Anterior cingulate cortex (tissue), 58 donors: ENCODE measurements at places on chromosomes 1 and 21.

- no peak for DNase-seq
These were observed 184.3 kb upstream of the CACYBP start for GRCh38 chr1:174815474-174815908.

- DNase-seq = no peak
These were observed 155.7 kb downstream of the ADSS2 start for GRCh38 chr1:244296003-244296402.

GRCh38 chr1:221832151-221832550 lies 90.3 kb upstream of the DUSP10 start:
- DNase-seq = no peak

GRCh38 chr1:230293390-230293700 lies 132.8 kb downstream of the PGBD5 start:
- no peak for DNase-seq

GRCh38 chr1:185733818-185734735 lies at the start of gene HMCN1:
HMCN1 (plus strand) TSS chr1:185734391; CDS start chr1:185734780, 389 bp downstream.
- peak; percentile 36 for DNase-seq

DNA sequence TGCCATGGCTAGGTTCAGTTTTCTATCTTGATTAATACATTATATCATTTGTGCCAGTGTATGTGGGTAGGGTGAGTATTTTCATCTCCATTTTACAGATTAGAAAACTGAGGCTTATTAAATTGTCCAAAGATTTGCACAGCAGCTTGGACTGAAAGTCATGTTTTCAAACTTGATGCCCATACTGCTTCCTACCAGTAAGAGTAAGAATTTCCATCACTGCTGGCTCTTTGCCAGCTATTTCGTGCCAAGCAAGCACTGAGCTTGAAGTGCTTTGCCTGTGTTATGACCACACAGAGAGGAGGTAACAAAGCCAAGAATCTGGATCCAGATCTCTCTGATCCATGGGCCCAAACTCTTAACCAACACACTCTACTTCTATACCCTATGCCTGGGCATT lies 295.0 kb downstream of the VAV3 start:
- no peak for DNase-seq
